ENCODE measurements at places on chromosomes 6 and 20.

DNA sequence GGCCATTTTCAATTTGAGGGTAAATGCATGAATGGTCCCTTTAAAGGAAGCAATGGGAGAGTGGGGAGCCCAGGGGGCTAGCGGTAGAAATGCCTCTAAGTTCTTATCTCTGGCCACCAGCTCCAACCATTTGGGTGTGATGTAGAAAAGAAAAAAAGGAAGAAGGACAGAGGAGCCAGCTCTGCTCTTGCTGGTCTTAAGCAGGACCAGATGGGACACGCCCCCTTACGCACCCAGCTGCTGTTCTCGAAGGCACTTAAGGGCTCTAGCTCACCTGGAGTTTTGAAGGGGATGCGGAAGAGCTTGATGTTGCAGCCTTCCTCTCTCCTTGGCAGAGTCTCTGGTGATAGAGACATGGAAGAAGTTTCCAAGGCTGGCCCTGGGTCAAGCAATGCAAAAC, 59.5 kb upstream of the RNF144B start:
- DNase-seq, result no peak

- DNase-seq, result no peak
Measured at GRCh38 chr6:125866433-125866832, 75.7 kb downstream of the NCOA7 start.

DNA sequence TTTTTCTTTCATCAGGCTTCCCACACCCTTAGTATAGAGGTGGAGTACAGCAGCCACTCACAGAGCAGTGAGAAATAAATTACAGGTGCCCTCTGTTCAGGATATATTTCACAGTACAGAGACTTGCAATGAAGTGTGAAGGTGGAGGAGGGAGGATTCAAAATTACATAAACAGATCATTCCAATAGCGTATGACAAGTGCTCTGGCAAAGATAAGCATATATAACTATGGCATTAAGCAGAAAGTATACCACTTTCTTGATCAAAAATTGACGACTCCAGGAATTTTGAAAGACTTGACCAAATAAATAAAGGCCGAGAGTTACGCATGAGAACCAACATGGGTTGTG, 108.7 kb downstream of the GPX5 start:
- no peak for DNase-seq

- no peak for DNase-seq
Measured at GRCh38 chr6:5249451-5250122, 11.2 kb downstream of the LYRM4 start.

DNA sequence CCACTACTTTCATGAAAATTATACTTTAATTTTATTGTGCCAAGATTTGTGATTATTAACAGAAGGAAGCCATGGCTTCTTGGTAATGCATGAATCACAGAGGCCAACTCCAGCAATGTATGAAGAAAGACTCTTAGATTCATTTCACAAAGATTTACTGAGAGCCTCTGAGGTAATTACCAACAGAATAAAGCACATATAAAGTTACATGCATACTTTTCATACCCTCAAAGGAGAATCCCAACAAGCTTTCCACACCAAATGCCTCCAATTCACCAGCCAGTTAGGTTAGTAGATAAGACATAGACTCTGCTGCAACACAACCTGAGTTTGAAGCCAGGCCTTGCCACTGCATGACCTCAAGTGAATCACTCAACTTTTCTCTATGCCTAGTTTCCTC, 41.9 kb downstream of the HBS1L start:
- DNase-seq, result peak; percentile 46
